Memory B cell (primary cell): ENCODE measurements at places on chromosomes 6 and 20.
A peak's percentile ranks its signal among the peaks of the same experiment; 100 is the strongest.

DNA sequence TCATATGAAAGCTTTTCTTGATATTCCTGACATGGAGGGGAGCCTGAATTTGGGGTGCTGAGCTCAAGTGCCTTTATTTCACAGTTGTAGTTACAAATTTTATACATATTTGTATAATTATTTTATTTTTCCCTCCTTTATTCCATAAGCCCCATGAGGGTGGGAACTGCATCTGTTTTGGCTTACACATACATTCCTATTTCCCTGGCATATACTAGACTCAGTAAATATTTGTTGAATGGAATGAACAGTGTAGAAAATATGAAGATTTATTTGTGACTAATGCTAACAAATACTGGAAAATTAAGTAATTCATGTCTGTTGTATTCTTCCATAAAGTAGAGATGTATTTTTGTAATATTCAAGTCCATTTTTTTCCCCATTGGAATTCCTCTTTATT lies 127.1 kb downstream of the MYO6 start:
- no peak for DNase-seq

DNA sequence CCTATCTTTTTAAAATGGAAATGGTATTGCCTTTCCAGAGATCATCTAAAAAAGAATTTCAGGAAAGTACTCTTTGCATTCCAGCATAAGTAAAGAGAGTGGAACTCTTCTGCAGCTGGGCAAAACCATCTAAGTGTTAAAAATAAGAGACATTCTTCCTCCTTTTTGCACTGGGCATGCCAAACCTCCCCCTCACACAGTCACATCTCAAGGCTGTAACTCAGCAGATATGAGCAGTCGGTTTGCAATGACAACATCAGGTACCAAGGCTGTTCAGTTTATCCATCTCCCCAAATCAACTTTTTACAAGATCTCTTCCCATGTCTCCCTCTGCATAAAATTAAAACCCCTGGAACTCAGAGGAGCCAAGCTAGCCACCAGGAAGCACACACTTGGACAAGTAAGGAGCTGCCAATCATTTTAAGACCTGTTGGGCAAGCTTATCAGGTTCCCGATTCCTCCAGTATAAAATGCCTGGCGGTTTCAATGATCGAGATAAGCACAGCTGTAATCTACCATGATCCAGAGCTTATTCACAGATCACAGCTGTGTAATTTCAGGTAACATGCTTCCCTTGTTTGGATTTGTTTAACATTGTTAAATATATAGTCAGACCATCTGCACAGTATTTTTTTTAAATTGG lies 23.2 kb downstream of the ID4 start:
- no peak for DNase-seq

DNA sequence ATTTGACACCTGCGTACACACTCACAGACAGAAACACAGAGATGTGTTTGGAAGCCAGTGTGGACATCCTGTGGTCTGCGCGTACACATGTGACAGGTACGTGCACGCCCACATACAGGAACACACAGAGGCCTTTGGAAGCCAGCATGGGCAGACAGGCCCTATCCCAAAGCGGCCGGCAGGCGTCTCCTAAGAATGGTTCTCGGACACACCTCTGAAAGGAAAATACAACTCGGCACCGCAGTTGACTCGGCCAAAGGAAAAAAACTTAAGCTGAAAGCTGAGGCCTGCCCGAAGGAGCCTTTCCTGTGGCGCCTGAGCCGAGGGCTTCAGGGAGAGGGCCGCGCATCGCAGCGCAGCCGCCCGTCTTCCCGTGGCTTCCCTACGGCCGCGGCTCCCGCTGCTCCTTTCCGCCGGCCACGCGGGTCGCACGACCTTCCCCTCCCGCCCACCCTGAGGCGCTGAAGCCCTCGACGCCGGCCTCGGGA lies 1.4 kb upstream of the CEP43 start:
- DNase-seq: peak; percentile 18

DNA sequence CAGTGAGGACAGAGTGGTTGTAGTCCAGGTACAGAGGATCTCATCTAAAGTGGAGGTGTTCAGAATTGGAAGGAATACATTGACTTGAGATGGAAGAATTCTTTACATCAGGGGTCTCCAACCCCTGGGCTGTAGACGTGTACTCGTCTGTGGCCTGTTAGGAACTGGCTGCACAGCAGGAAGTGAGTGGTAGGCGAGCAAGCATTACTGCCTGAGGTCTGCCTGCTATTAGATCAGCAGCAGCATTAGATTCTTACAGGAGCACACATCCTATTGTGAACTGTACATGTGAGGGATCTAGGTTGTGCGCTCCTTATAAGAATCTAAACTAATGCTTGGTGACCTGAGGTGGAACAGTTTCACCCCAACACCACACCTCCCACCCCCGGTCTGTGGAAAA lies 121.1 kb downstream of the CDKAL1 start:
- DNase-seq: no peak

DNA sequence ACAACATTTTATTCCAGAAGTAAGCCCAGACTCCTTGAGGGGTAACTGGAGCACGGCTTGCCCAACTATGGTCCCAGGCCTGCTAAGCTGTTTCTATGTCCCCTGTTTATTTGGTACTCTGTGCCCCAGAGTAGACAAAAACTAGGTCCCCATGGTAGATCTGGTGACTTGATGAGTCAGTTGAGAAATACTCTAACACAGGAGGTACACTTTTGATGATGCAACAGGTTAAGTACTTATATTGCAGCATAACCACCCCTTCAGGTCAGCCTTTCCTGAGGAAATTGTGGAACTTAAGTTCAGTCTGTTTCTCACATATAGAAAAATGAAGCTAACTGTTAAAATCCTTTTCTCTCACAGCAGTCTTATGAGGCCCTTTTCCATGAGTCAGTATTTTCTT lies 19.6 kb downstream of the TTPAL start:
- DNase-seq: no peak
